GOT3 (cell line): ENCODE measurements at places on chromosomes 5 and 9.

DNA sequence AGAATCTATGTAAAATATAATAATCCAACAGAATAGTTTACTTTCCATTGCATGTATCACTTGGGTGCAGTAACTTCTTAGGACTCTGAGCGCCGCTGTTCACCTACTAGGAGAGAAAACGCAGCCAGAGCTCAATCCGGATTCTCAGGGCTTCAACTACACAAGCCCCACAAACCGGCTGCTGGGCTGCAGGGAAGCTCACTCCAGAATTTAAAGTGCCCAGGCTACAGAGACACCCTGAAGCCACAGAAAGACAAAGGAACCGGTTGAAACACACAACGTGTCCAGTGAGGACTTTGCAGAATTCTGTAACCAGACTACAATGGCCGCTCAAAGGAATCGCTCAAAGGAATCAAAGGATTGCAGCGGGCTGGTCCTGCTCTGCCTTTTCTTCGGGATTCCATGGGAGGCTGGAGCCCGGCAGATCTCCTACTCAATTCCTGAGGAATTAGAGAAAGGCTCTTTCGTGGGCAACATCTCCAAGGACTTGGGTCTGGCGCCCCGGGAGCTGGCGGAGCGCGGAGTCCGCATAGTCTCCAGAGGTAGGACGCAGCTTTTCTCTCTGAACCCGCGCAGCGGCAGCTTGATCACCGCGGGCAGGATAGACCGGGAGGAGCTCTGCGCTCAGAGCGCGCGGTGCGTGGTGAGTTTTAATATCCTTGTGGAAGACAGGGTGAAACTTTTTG lies at the start of gene PCDHGA10:
Gene PCDHGA10 (plus strand): TSS at position 134 of the 686 bp plus-strand sequence. CDS start 189 bp downstream, at position 323.
- no peak for DNase-seq

DNA sequence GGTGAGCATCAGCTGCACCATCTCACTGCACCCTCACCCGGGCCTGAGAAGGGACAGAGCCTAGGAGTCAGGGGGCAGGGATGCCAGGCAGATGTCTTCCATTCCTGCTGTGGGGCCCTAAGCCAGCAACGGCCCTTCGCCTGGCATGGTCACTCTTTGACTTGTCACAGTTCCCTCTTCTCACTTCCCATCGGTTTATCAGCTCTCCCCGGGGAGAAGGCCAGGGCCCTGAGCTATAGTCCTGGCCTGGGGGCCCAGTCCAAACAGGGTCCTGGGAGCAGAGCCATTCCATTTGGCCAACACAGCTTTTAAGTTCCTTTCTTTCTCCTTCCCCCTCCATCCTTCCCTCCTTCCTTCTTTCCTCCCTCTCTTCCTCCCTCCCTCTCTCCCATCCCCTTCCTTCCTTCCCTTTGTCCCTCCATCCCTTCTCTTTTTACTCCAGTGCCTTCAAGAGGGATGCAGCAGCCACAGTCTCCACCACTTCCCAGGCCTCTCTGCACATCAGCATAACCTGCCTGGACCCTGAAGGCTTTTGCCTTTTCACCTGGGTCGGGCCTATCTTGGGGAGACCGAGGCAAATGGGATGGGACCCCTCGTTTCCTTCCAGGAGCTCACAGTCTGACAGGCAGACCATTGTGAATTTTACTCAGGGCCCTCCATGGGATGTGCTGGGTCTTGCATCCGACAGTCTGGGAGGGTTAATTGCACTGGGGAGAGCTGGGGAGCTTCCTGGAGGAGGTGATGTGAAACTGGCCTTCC lies 4.2 kb downstream of the COL5A1 start:
- DNase-seq: no peak

DNA sequence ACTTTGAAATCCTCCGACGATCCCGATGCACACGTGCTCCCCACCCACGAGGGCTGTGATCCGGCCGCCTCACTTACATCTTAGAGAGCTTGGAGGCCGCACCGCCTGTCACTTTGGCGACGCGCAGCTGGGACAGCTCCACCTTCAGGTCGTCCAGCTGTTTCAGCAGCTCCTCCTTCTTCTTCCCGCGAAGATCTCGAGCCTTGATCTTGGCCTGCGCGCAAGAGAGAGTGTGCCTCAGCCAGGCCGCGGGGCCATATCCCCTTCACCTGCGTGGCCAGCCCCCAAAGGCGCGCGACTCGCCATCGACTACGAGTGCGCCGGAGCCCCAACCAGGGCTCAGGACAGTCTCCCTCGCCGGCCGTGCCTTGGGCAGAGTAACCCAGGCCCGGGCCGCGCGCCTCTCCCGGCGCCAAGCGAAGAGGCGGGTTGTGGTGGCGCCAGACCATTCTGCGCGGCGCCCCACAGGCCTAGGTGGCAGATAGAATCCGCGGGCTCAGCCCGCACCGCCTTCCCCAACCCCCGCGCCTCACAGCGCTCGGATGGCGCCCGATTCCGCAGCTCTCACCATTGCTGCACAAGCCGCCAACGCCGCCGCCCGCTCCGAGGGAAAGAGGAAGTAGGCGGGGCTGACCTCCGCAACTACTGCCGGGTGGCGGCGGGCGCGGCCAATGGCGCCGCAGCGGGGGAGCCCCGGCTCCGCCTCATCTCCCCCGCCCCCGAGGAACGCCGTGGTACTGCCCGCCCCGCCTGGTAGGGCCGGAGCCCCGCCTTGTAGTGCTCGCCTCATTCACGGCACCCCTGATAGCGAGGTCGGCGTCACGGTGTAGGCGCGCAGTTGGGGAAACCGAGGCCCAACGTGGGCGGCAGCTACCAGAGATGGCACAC lies at the start of the genes ARPC5L and RPL35:
Gene ARPC5L (plus strand): TSS at position 789 of the 888 bp plus-strand sequence. CDS start 7,161 bp downstream, outside the sequence.
Gene RPL35 (minus strand): TSS at position 616 of the 888 bp plus-strand sequence. CDS start 45 bp downstream, at position 571.
- peak; percentile 62 for DNase-seq

GRCh38 chr5:39498278-39498952 lies 73.6 kb upstream of the DAB2 start:
- DNase-seq: no peak

- no peak for DNase-seq
Measured at GRCh38 chr5:115770466-115770865, 46.0 kb downstream of the CDO1 start.
